ENCODE measurements at places on chromosomes 1 and 21. TPM values are rescaled to one million over a fixed set of nuclear protein-coding genes. Genes with fewer than 3 reads are reported as not detected.

DNA sequence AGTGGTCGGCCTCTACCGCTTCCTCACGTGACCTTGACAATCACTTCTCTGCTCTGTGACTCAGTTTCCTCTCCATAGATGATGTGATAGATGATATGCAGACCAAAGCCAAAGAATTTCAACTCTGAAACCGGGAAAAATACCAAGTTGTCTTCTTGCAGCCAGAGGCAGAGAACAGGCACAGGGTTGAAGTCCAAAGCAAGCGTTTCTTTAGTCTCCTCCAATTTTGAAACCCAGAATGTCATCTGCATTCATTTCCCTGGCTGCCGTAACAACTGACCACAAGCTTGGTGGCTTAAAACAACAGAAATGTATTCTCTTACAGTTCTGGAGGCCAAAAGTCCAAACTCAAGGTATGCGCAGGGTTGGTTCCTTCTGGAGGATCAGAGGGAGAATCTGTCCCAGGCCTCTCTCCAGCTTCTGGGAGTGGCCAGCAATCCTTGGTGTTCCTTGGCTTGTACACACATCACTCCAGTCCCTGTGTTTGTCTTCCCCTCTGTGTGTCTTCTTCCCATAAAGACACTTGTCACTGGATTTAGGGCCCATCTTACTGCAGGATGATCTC is 30.3 kb upstream of the H6PD start:
- no peak for DNase-seq

The SERPINC1 gene
- 1.7 TPM for total RNA-seq

DNA sequence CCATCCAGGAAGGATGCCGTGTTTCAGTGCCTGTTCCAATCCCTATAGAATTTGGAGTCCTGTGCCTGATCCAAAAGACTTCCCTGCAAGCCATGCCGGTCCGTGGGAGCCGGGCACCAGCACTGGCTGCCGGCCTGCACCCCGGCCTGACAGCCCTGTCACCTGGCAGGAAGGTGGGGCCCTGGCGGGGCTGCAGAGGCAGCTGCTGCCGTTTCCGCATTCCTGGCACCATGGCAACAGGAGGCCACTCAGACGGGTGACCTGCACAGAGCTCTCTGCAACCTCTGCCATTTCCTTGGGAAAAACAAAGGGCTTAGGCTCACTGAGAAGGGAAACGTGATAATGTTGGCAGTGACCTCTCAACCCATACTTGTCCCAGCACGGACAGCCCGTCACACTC is 63.2 kb upstream of the TMEM51 start:
- peak; percentile 94 for DNase-seq

- DNase-seq: no peak
These were observed 34.3 kb upstream of the KRTAP19-8 start for GRCh38 chr21:31072533-31072932.

GRCh38 chr1:61253059-61253735 is 170.8 kb downstream of the NFIA start:
- no peak for DNase-seq

Data from H7 (cell line).